ENCODE measurements at places on chromosomes 5 and 9. TPM values are rescaled to one million over a fixed set of nuclear protein-coding genes. Genes with fewer than 3 reads are reported as not detected.

- no peak for DNase-seq
Observed at GRCh38 chr5:59596586-59597350, 296.8 kb downstream of the PDE4D start.

Gene FOXD4L6
- not detected for total RNA-seq

DNA sequence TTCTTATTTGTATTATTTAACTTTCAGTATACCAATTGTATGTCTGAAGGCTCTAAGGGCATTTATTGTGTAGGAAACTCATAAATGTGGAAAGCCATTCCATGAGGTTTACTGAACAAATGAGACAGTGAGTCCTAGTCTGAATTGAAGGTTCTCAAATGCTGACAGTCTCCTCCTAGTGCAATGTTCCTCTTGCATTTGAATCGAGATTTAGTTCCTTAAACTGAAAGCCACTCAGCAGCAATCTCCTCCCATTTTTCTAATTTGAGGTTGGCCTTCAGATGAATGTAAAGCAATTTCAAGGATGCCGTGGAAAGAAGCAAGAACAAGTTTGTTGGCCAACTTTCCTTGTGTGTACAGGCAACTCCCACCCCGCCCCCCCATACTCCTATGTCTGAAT lies 493.2 kb upstream of the KLF4 start:
- no peak for DNase-seq

DNA sequence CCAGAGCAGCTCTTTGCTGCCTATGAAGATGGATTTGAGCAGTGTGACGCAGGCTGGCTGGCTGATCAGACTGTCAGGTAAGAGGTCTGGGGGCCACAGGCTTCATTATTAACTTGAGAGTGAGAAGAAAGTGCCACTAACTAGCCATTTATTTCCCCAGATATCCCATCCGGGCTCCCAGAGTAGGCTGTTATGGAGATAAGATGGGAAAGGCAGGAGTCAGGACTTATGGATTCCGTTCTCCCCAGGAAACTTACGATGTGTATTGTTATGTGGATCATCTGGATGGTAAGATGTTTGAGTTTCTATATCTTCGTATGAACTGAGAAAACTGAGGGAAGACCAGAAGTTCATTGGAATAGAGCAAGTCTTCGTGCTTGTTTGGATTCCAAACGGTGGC lies 22.1 kb downstream of the VCAN start:
- DNase-seq: no peak
